NCI-H524 treated with DMSO at 0.1 percent for 48 hours (cell line): ENCODE measurements at places on chromosomes 1 and 21.

DNA sequence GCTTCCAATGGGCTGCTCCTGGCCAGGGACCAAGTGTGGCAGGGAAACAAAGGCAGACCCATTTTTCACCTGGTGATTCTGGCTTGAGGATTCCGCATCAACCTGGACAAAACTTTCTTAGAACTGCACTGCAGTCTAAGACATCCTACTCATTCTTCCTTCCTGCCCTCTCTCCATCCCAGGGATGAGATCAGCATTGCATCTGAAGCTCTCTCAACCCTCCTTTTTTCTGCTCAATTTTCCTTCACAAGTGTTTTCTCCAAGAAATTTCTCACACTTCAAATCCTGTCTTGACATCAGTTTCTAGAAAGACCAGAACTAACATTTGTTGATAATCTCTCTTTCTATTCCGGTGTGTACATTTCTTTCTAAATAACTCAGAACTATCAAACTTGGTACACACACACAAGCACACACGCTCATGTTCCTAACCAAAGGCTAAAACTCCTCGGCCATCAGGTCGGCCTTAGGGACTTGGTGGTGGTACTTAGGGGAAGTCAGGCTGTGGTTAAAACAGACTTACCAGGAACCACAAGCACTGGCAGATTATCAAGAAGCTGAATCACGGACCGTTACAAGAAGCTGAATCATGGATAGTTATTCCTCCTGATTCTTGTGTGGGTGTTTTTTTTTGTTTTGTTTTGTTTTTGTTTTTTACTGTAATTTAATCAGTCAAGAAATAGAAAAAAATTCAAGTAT is 21.0 kb upstream of the CXADR start:
- DNase-seq = no peak

DNA sequence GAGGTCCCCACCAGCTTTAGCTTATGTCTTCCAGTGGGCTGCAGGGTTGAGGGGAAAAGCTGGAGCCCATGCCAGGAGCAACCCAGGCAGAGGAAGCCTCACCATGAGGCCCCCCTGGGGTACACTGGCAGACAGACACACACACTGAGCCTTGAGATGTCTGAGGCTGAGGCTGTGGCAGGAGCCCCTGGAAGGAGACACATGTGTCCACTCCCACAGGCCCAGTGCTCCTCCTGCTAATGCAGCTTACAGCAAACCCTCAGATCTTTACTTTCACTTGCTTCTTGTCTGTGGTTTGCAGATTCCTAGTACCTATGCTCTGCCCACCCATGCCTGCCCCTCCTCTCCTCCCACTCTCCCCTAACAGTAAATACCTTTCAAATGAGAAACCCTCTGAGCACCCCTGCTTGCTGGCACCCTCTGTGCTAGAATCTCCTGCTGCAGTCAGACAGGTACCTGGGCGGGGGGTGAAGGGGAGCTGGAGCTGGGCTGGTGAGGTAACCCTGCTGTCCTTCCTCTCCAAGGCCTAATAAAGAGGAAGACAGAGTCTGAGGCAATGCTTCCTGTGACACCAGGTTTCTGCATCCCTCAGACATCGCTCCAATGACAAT is 63.4 kb upstream of the NEK2 start:
- DNase-seq = no peak

GRCh38 chr1:179017383-179018326 is 8.0 kb upstream of the FAM20B start:
- peak; percentile 39 for DNase-seq

DNA sequence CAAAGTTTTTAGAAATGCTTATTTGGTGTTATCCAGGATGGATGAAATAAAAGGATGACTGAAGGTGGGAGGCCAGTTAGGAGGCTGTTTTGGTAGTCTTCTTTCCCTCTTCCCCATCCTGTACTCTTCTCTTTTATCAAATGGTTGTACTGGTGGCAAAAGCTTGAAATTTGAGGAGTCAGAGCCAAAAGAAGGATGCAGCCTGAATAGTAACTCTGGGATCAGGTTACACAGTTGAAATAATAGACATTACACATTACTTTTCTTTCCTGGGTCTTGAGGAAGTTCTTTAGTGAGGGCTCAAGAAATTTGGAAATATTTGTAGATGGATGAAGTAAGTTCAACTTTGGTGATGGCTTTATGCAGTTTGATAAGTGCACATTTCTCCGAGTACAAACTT is 108.6 kb downstream of the GPR52 start:
- DNase-seq = no peak

DNA sequence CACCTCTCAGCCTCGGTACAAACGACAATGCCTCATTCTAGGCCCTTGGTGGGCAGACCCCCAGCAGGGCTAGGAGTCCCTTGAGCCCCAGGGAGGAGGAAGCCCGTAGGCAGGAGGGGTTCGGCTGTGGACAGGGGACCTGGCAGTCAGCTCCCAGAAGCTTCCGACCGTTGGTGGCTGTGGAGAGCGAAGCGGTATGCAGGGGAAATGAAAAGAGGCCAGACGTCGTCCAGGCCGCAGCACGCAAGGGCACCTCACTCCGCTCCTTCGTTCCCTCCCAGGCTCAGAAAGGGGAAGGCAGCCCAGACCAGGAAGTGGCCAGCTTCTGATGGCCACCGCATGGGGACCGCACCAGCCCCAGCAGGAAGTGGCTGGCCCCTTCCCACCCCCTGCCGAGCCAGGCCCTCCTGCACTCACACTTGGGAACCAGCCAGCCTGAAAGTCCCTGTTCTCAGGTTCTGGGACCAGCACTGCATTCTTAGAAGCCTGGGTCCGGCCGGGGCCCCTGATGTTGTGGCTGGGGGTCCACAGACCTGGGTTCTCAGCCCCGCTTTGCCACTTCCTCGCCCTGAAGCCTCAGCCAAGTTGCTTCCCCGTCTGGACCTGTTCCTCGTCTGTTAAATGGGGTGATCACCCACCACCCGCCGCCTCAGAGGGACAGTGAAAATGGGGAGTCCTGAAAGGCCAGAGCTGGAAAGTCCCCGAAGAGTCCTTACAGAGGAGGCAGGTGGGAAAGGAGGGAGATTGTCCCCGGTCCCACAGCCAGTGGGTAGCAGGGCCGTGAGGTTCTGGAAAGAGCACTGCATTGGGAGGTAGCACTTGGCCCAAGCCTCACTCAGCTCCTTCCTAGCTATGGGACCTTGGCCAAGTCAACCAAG is 104.0 kb upstream of the RUNX3 start:
- no peak for DNase-seq

DNA sequence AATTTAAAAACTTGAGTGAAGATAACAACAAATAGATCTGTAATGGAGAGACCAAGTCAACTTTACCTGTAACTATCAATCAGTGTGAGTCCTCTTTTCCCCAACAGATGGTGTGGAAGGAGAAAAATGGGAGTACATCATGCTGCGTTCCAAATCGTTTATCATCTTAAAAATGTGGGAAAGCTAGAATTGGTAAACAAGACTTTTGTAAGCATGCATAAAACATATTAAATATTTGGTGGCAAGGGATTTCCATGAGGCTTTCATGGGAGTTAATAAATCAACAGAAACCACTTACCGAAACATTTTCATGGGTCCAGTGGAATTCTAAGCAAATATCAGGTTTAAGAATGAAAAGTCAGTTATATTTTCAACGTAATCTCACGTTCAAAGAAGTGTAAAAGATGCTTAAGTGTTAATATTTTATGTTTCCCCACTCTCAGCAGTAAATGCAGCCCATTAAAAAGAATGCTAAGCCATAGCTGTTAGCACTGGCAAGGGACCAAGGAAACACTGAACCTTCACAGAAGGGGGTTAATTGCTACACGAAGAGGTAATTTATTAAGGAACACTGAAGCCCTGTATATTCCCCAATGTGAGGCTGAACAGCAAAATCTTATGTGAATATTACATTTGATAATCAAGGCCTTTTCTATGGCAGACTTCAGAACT is 117.0 kb downstream of the ZC3H11B start:
- DNase-seq = no peak

DNA sequence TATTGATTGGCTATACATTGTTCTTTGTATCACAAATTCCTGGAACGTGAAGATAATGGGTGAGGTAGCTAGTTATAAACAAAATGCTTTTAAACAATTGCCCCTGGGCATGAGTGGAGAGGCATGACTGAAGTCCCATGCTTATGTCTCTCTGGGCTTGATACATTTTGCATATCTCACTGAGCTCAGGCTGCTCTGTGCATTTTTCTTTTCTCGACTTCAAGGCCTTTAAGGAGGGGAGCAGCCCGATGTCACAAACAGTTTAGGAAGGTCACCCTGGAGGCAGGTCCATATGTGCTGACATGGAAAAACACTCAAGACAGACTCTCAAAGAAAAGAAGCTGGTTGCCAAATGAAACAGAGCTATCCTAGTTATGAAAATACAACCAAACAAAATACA is 80.1 kb upstream of the PUM1 start:
- no peak for DNase-seq

GRCh38 chr1:172466795-172467407 is 23.0 kb upstream of the PIGC start:
- DNase-seq = no peak

DNA sequence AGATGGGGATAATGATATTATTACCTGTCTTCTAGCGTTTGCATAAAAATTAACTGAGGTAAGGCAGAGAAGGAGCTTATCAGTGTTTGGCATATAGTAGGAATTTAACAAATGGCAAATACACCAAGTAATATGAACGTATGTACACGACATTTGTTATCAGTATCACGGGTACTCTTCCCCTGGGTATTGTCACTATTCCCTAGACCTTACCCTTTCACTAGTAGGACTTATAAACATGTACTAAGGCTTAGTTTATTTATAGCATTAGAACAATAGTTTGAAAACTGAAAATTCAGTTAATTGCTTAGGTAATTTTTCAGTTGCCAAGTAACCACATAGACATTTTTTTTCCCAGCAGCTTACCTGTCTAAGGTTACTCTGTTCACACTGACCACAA is 187.0 kb downstream of the KCTD3 start:
- DNase-seq = no peak

DNA sequence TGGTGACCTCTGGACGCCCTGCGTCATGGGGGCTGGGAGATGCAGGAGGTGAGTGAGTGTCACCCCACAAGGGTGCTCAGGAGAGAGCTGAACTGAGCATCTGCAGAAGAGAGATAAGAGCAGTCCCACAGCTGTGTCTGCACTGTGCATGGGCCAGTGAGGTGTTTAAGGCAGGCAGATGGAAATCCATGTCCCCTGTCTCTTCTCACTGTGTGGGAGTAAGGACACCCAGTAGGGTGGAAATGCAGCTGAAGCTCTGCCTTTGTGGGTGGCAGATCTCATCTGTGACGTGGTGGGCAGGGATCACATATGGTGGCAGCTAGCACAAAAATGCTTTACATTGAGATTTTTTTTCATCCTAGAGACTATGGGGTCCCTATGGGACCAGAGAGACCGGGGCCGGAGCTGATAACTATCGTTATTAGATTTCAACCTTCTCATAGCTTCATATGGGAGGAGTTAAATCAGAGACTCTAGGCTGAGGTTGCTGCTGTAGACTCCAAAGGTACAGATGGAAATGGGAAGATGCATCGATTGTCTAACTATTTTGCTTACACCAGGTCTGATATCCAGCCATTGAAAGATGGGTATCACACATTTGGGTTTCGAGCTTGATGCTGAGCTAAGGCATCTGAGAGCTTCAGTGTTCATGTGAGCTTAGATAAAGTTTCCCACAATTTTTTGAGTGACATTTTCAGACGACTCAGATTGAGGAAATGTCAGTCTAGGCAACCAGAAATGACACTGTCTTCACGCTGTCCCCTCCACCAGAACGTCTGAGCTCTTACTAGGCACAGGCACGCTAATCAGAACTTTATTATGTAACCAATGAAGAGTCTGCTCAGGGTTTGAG is 65.3 kb upstream of the PSEN2 start:
- no peak for DNase-seq

GRCh38 chr1:38806090-38806489 is 53.5 kb downstream of the RRAGC start:
- no peak for DNase-seq

DNA sequence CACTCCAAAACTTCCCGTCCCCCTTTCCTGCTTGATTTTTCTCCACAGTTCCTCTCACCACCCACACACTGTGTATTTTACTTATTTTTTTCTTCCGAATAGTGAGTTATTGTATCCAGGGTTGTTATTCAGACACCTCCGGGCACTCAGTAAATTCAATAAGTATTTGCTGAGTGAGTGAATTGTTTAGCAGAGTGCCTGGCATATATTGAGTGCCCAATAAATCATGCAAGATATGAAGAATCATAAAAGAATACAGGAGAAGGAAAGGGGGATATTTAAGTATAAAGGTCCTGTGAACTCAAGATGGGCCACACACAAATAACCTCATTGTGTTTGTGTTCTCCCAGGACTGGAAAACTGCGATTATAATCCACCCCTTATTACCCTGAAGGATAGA is 139.9 kb downstream of the GALNT2 start:
- DNase-seq = no peak

DNA sequence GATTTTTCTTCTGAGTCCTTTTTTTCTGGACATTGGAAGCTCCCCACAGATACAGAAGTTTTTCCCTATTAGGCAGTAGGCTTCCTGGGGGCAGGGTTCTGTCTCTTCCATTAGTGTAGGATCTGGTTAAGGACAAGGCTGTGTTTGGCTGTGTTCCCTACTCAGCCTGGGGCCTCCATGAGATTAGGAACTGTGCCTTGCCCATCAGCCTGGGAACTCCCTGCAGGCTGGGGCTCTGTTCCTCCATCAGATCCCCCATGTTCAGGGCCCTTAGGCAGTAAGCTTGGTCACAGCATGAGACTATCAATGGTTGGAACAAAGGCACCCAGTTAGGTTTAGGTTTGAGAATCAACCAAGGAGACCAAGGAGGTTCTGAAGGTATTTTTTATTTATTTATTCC is 22.7 kb downstream of the NAV1 start:
- no peak for DNase-seq

- no peak for DNase-seq
These were observed 30.7 kb downstream of the EIF2D start for GRCh38 chr1:206581571-206581981.

GRCh38 chr1:6967431-6968111 is 182.3 kb downstream of the CAMTA1 start:
- no peak for DNase-seq

- no peak for DNase-seq
These were observed 16.0 kb downstream of the CHD5 start for GRCh38 chr1:6163973-6164617.

DNA sequence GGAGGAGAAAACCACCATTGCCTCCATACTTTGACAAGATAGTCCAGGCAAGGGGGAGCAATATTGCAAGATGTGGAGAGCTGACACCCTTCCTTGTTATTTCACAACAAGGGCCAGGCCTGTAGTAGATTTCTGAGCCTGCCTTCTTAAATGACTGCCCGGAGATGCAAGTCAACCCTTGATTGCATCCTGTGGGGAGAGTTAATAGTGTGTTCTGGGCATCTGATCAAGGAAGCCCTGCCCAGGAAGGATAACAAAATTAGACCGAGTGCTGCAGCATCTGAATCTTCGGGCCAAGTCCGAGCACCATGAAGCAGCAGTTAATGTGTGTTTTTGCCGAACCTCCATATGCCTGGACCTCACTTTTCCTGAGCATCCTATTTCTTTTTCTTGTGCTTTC is 382.3 kb downstream of the PRDM2 start:
- DNase-seq = no peak

- DNase-seq = no peak
These were observed 749 bp upstream of the GLUL start for GRCh38 chr1:182392050-182393028.

- DNase-seq = no peak
These were observed 228.2 kb downstream of the PBX1 start for GRCh38 chr1:164786980-164787833.

GRCh38 chr1:226157761-226158316 is 28.7 kb downstream of the ACBD3 start:
- no peak for DNase-seq

GRCh38 chr1:168260393-168260792 is 20.3 kb upstream of the TBX19 start:
- DNase-seq = peak; percentile 6

- DNase-seq = no peak
These were observed 246.4 kb upstream of the MAP1LC3C start for GRCh38 chr1:242245255-242245654.
